ENCODE measurements at places on chromosomes 5 and 9. TPM values are rescaled to one million over a fixed set of nuclear protein-coding genes. Genes with fewer than 3 reads are reported as not detected.

GRCh38 chr9:113474360-113475028 is 11.0 kb downstream of the RGS3 start:
- DNase-seq, result no peak

The PRUNE2 gene
- 11.5 TPM for polyA plus RNA-seq

- peak; percentile 6 for DNase-seq
Observed at GRCh38 chr5:118314931-118315330, 673.4 kb downstream of the DTWD2 start.

DNA sequence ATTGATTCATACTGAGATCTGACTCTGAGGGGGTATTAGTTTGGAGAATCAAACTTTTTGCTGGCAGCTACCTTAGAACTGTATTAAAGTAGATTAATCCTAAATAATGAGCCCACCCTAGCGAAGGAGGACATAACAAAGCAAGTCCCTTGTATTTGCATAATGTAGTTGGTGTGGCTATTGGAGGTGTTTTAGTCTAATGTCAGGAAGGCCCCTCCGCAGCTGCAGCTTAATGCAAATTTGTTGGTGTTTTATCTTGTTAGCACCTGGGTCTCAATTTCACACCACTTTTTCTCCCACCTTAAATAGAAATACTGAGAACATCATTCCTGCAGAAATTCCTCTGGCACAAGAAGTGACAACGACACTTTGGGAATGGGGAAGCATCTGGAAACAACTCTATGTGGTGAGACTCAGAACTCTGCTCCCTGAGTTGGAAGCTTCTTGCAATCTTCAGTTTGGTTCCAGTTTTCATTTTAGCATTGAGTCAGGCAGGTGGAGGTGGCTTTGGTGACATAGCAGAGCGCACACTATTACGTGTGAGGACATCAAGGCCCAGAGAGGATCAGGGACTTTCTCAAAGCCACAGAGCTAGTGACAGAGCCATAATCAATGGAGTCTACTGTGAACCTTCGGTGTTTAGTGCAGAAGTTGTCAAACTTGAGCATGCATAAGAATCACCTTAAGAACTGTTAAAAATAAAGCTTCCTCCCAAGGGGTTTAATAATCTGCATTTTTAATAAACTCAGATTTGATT is 33.9 kb downstream of the DOCK2 start:
- DNase-seq, result no peak

GRCh38 chr5:65854925-65855324 is 71.5 kb upstream of the ERBIN start:
- no peak for DNase-seq

The MEIKIN gene
- polyA plus RNA-seq, result 0.19 TPM

DNA sequence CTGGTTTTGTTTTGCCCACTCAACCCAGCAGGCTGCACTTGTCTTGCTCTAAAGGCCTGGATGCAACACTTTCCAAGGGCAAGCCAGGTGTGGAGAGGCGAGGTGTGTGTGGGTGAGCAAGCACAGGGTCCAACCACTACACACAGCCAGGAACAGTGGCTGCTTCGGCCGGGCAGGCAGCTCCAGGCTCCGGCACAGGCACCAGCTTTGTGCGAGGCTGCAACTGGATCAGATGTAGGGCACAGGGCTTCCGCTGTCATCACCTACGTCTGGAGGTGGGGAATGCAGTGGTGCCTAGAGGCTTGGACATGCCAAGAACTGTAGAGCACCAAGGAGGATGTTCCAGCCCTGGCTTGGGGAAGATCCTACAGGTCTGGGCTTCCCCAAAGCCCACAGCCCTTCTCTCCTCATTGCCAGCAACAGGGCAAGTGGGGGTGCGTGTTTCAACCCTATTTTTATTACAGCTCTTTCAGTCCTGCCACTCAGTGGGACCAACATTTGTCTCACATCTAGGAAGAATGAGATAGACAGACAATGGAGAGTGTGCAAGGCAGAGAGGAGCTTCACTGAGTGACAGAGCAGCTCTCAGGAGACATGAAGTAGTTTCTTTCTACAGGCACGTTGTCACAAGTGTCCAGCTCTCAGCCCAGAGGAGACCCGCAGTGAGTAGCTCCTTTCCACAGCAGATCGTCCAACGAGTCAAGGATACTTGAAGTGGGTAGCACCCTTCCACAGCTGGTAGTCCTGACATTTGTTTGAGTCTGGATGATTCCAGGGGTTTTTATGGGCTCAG is 622.2 kb downstream of the CDH9 start:
- DNase-seq, result no peak
